ENCODE measurements at places on chromosomes 13 and 19.

GRCh38 chr19:8238251-8238650 lies 29.1 kb downstream of the CERS4 start:
- no peak for DNase-seq

DNA sequence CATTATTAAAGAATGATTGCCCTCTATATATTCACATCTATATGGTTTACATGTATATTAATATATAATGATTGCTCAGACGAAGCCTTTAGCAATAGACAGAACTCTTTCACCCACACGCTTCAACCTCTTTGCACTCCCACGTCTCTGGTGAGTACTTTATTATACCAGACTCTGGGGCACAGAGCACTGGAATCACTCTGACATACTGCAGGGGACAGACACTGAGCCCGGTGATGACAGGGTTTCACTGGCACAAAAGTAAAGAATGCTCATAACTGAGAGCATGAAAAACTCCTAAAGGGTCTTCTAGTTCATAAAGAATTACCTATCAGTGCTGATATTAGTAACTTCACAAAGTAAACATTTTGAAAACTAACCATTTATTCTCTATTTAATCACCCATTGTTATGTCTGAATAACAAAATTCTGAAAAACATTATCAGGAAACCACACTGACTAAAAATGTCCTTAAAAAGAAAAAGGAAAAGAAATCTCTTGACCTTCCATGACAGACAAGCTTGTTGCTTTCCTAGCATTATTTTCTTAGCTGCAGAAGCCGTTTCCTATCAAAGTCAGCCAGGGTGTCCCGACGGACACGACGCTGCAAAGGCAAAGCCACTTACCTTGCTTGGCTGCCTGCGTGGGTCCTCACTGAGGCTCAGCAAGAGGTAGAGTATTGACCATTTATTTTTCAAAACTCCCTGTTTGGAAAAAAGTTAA lies 29.1 kb downstream of the TUBGCP3 start:
- DNase-seq: no peak

GRCh38 chr19:13993590-13994300 lies 12.4 kb downstream of the RFX1 start:
- no peak for DNase-seq

- DNase-seq: no peak
These were observed 44.7 kb downstream of the PSPC1 start for GRCh38 chr13:19737844-19738557.

GRCh38 chr13:112055036-112055914 lies 11.7 kb upstream of the SOX1 start:
- no peak for DNase-seq

- DNase-seq: peak; percentile 1
These were observed 694 bp downstream of the CLN5 start for GRCh38 chr13:76992548-76993001.

- DNase-seq: no peak
These were observed 403.5 kb upstream of the MIR17HG start for GRCh38 chr13:90943946-90944345.

DNA sequence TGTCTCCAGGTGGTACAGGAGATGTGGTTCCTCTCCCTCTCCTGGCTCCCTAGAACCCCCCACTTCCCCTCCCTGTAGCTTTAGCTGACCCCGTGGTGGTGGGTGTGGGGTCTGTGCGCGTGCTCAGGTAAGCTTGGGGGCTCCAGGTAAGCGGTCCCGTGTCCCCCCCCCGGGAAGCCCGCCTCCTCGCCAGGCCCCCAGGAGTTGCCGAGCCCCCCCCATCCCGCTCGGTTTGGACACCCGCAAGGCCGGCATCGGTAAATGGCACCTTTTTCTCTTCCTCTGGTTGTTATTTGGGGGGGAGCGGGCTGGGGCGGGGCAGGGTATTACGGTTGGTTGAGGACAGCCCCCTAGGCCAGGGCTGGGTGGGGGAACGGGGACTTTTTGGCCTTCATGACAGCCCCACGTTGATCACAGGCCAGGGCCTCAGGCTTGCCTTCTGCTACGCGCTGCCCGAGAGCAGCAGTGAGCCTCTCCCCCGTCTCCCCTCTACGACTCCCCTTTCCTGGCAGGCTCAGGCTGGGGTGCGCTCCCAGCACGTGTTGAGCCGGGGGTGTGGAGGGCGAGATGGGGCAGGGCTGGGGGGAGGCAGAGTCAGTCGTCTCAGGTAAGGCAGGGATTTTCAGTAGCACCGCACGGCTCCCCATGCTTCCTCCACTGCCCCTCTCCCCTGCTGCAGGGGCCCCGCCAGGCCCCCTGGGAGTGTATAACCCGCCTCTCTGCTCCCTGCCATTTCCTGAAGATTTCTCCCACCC lies 10.7 kb upstream of the LIN7B start:
- DNase-seq: no peak

DNA sequence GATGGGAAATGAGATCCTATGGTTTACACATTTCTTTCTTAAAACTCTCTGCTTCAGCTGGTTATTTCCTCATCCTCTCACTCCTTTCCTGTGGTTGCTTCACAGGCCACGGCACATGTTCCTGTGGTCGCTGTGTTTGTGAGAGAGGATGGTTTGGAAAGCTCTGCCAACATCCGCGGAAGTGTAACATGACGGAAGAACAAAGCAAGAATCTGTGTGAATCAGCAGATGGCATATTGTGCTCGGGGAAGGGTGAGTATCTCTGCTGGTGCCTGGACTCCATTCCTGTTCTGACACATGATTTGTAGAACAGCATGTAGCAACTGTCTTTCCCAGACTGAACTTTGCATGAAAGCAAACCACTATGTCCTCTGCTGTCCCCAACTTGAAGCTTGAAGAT lies 254.2 kb downstream of the ITGBL1 start:
- DNase-seq: no peak

DNA sequence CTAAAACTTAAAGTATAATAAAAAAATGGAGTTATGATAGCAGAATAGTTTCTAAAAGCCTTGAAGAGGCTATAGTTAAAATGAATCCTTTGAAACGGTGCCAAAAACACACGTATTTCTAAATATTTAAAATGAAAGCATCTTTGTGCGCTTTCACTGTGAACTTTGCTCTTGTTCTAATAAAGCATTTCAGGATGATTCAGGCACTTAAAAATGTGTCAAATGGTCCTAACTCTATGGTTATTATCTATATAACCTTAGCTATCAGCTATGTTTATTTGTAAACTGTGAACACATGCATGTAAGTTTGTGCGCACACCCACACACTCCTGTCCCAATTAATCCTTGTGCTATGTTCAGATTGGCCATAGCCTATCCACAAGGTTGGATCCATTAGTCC lies 124.5 kb downstream of the FLT1 start:
- no peak for DNase-seq

GRCh38 chr19:7772752-7773291 lies 9.8 kb downstream of the CLEC4M start:
- no peak for DNase-seq

DNA sequence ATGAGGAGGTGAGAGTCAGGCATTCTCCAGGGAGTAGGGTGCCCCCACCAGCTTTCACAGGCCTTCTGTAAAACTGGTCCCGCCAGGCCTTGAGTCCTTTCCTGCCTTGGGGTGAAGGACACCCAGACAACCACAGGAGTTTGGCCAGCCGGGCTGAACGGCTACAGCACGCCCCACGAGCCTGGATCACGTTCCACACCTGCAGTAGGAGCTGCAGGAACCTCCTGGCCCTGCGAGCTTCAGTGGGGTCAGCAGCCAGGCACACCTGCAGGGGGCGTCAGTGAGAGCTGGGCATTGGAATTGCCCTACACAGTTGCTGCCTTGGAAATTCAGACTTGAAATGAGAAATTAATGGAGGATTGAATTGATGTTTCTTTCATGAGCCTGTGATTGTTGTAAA lies 45.7 kb downstream of the COL4A2 start:
- no peak for DNase-seq

DNA sequence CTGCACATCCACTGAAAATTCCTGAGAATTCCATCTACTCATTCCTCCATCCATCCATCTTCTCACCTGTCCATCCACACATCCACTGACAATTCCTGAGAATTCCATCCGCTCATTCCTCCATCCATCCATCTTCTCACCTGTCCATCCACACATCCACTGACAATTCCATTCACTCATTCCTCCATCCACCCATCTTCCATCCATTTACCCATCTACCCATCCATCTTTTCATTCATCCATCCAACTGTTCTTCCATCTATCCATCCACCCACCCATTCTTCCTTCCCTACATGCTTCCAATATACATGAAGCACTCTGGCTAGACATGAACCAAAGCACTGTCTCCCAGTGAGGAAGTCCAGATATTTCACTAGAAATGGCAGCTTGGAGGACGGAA lies 15.6 kb downstream of the TRPM4 start:
- no peak for DNase-seq

DNA sequence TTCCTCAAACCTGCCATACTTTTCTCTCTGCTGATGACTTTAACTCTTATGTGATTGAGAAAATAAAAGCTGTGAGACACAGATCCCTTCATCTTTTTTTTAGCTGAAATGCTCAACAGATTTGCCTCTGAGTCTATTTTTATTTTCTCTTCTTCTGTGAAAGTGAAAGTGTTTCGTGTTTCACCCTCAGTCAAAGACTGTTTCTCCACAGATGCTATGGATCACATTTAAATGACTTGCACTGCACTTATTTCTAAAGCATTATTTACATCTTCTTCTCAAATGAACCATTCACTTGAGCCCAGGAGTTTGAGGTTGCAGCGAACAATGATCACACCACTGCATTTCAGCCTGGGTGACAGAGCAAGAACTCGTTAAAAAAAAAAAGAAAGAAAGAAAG lies 890.1 kb upstream of the PCDH20 start:
- no peak for DNase-seq

- no peak for DNase-seq
These were observed 1216.0 kb downstream of the SLITRK5 start for GRCh38 chr13:88887045-88887662.

DNA sequence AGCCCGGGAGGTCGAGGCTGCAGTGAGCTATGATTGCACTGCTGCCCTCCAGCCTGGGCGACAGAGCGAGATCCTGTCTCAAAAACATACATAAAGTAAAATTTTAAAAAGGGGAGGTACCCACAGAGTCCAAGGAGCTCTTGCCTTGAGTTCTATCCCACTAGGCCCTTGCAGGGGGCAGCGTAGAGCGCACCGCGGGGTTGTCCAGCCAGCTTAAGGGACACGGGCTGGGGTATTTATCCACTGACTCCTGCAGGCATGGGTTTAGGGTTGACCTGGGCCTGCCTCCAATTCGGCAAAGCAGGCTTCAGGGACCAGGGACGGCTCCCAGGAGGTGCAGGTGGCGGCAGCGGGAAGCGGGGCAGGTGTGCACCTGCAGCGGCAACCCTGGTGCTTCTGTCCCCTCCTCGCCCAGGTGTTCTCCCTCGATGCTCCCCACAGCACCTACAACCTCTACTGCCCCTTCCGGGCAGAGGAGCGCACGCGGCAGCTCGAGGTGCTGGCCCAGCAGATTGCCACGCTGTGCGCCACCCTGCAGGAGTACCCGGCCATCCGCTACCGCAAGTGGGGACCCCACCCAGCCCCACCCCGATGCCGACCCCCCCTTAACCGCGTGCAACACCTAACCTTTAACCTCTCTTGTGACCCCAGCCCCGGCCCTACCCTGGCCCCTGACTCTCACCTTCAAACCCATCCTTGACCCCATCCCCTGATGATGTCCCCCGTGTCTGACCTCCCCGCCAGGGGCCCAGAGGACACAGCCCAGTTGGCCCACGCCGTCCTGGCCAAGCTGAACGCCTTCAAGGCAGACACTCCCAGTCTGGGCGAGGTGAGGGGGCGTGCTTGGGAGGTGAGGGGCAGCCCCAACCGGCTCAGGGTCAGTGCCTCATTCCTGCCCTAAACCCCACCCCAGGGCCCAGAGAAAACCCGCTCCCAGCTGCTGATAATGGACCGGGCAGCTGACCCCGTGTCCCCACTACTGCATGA lies 4.7 kb downstream of the STXBP2 start:
- DNase-seq: no peak

- no peak for DNase-seq
These were observed 52.8 kb downstream of the SPTBN4 start for GRCh38 chr19:40519352-40520322.

DNA sequence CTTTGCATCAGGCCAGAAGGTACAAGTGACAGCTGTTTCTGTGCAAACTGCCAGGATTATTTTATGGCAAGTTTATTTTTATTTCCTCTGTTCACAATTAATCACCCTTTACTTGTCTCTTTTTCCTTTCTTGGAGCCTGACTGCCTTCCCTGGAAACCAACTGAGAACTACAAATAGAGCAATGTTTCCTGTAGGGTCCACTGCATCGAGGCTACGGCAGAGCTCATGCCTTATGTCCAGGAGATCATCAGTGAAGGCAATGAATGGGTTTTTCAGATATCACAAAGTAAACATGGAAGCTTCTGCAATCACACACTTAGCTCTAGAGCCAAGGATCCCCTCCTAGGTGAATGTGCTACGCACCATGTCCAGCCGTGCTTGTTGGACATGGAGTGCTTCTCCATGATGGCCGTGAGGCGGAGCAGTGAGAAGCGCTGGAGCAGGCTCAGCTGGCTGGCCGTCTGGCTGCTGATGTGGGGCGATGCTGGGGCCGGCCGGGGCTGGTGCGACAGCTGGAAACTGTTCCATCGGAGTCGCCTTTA lies 110.9 kb downstream of the KL start:
- DNase-seq: no peak

GRCh38 chr13:42864952-42865767 lies 83.8 kb downstream of the FAM216B start:
- DNase-seq: no peak
